Amygdala (tissue), 56 donors: ENCODE measurements at places on chromosomes 4 and X.

DNA sequence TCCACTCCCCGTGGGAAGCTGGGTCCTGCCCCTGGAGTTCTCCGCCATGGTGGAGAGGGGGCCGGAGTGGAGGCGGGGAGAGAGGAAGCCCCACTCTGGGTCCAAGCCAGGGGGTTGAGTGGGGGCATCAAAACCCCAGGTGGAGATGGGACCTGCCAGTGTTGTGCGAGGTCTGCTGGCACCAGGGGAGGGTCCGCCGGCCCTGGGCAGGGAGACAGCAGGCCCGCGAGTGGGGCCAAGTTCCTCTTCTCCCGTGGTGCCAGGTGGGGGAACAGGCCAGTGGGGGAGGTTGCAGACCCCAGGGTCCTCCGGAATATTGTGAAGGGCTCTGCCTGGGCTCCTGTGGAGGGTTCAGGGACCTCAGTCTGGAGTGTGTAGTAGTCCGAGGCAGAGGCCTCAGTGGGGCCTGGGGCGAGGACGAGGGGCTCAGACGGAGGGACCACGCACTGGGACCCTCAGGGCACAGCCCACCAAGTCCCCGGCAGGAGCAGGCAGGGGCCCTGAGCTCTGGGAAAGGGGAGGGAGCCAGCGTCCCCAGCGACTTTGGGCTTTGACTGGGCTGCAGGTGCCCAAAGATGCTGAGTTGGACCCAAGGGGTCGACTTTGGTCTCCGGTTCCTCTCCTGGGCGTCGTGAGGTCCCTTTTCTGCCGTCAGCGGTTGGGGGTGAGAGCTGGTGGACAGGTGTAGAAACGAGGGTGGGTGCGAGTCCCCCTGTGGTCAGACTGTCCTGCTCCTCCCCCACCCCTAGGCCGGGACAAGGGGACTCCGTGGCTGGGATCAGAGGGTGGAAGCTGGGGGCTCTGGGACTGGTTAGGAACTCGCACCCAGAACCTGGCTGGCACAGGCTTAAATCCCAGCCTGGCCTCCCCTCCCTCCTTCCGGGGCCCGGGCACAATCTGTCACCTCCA, 43.8 kb upstream of the NKX1-1 start:
- no peak for DNase-seq

DNA sequence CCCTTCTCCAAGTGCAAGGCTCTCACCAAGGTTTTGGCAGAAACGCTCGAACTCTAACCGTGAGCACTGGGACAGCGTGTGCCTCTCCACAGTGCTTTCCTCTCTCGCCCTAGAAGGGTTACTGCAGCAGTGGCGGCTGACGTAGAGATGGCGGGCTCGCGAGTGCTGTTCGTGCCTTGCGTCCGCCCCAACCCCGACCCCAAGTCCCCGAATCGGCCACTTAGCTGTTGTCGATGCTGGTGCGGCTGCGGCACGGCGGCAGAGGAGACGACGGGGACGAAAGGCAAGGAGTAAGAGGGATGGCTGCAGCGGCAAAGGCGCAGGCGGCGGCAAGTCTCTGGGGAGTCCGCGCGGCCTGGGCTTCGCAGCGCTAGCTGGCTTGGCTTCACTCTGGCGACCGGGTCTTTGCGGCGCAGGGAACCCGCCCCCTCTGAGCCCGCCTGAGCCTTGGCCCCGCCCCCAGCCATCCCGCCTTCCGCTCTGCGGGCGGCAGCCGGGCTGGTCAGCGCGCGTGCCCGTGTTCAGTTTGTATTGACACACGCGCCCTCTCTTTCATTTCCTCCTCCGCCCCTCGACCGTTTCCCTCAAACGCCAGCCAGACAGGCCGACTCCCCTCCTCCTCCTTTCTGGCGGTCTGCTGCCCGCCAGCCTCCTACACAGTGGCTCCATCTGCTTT, at the start of gene SPIN4:
TSS of gene SPIN4 (minus strand) at position 392 of the 676 bp plus-strand sequence. CDS start 513 bp downstream, outside the sequence.
- peak; percentile 1 for DNase-seq

DNA sequence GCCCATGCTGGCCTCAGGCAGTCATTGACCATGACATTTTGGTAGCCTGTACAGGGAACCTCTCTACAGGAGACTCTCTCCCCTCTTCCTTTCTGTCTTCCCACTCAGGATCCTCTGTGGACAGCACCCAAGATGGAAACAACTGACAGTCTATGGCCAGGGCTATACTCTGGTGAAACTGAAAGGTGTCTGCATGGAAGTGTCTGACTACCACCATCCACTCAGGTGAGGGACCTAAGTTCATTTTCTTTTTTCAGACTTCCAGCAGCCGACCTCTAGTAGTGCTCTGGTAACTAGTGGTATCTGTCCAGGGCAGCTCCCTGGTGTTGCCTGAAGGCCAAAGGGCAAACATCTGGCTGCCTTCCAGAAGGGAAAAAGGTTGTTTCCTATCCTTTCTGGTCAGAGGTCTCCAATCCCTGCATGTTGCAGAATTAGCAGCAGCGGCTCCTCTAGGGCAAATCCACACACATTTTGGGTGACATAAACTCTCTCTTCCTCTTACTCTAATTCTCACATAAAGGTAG, 804.5 kb downstream of the C4orf33 start:
- DNase-seq: no peak

- no peak for DNase-seq
These were observed 95.1 kb upstream of the GALNTL6 start for GRCh38 chr4:171718069-171718468.

DNA sequence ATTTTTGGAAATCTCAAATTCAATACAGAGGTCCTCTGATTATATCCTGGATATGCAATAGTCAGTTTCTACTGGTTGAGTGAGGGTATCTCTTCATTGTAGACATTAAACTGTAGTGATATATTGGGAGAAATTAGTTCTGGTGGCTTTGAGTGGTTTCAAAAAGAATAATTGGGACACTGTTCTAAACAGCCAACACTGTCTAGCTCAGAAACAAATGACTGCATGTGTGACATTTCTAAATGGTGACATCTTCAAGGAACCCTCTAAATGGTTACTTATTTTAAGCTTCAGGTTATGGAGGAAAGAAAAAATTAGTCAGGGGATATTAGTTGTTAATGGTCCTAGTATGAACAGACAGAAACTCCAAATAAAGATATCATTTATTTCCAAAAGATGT, 186.2 kb downstream of the LARP7 start:
- no peak for DNase-seq

- no peak for DNase-seq
These were observed 25.2 kb upstream of the PTTG2 start for GRCh38 chr4:37935026-37935425.

DNA sequence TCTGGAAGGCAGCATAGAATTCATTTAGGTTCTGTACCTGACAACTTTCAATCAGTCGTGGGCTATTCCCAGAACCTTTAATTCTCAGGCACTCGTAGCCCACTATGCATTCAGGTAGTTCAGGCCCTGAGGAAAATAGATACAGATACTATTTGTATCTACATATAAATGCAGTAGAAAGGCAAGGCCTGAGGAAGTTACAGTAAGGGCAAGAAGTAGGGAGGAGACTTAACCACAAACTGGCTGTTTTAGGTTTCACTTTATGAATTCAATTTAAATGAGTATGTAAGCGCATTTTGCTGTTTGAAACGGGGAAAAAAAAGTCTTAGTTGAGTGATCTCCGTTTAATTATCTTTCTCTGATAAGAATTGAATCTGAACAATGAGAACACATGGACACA, 529.4 kb upstream of the ATOH1 start:
- no peak for DNase-seq

GRCh38 chr4:31290836-31291235, 570.7 kb downstream of the PCDH7 start:
- DNase-seq: no peak

- DNase-seq: no peak
These were observed 211.8 kb downstream of the NPFFR2 start for GRCh38 chr4:72243641-72244040.

GRCh38 chr4:8002525-8003309, 63.1 kb upstream of the AFAP1 start:
- DNase-seq: no peak

DNA sequence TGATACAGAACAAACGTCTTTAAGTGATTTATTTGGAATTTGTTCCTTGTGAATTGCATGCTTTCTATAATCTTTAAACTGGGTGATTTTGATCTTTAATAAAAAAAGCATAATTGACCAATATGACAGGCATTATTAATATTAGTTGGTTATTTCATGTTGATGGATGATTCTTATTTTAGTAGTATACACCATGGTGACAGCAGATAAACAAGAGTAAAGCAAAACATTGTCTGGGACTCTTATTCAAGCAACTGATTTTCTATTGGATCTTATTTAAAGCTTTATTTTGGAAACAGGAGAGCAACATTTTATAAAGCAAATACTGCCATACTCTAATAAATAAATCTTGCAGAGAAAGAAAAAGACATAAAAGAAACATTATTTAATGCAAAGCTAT, 591.4 kb upstream of the GNPDA2 start:
- DNase-seq: no peak

DNA sequence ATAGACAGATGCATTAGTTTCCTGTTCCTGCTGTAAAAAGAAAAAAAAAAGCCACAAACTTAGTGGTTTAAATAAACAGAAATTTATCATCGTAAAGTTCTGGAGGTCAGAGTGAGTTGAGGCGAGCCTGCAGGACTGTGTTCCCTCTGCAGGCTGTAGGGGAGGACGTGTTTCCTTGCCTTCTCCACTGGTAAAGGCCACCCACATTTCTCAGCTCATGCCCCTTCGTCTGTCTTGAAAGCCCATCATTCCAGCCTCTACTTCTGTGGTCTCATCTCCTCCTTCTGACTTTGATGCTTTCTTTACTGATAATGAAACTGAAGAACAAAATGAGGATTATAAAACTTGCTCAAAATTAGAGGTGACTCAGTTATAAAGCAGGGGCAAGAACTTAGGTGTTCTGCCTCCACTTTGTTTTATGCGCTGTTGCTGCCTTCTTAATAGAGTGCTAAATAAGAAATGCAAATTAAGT, 143.0 kb downstream of the STIM2 start:
- no peak for DNase-seq

- no peak for DNase-seq
These were observed 4.4 kb downstream of the TLR7 start for GRCh38 chrX:12871257-12871656.

GRCh38 chr4:95511477-95511876, 37.3 kb downstream of the UNC5C start:
- DNase-seq: no peak

DNA sequence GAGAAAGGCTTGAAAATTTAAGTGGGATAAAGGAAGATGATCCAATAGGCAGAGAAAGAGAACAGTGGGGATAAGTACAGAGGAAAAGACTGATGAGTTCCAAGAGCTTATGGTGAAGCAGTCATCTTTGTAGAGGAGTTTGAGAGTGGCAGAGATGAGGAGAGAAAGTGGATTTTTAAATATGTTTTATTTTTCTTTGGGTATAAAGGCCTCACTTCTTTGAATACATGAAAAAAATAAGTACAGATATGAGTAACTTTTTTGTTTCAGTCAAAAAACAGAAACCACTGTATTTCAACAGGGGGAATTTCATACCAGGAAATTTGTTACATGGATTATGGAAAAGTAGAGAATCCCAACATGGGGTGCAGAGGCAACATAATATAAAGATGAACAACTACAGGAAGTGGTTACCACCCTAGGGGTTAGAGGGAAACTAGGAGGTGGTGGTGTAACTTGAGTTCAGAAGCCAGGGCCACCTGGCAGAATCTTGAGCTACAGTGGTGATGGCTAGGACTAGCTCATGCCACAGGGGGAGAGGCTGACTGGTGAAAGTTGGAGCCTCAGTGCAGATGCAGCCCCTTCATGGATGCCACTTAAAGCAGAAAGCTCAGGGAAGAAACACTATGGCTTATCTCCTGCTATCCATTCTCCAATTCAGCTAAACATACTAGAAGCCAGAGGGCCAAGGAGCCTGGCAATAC, 3.4 kb upstream of the CYBB start:
- no peak for DNase-seq

DNA sequence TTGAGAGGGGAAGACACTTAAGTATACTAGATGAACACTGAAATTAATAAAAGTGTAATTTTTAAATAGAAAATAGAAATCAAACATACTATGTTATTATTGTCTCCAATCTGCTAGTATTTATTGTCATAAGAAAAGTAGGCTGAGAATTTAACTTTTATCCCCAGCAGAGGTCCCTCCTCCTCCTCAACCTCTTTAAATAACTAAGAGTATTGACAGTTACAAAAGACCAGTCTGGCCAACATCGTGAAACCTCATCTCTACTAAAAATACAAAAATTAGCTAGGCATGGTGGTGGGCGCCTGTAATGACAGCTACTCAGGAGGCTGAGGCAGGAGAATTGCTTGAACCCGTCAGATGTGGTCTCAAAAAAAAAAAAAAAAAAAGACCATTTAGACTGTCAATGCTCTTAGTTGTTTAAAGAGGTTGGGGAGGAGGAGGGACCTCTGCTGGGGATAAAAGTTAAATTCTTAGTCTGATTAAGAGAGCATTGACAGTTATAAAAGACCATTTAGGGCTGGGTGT, 4.2 kb downstream of the SLC30A9 start:
- DNase-seq: no peak

DNA sequence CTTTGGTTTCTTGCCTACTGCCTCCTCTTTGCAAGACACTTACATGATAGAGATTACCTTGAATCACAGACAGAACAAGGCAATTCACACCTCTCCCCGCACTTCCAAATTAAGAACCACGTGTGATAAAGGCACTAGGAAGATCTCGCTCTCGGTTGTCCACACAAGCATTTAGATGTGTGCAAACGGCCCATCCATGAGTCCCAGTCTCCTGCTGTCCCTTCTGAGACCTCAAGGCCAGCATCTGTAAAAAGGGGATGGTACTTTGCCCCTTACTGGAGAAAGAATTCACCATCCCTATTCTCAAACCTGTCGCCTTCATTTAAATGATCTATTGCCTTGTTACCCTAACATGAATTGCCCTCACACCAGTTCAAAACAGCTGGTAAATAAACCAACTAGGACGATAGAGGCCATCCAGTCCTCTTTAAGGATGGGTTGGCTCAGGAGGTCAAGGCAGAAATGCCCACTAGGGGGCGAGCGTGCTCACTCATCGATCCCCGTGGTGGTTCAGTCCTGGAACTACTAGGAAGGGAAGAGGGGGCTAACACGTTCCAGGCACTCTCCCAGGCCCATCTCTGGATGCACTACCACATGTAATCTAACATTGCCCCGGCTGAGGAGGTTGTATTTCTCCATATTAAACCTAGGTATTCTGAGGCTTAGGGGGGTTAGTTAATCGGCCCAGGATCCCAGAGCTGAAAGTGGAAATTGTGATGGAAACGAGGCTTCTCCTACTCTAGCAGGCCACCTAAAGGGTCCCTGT, 95.8 kb downstream of the DHX15 start:
- DNase-seq: no peak

DNA sequence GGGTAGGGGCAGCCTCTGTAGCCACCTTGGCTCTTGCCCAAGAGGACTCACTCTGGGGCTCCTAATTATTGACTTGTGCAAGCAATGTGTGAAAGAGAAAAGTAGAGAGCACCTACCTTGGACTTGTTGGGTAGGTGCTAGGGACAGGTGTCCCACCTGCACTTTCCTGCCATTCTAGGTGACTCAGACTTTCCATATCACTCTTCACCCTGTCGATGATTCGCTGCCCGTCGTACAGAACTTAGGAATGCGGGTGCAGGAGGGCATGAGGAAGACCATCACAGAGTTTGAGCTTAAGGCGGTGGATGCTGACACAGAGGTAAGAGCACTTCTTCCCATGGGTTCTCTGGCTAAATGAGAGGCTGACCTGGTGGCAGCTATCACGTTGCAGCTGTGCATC, 87.3 kb upstream of the ANXA3 start:
- no peak for DNase-seq

- no peak for DNase-seq
These were observed 3.3 kb downstream of the PDLIM5 start for GRCh38 chr4:94455081-94455480.

GRCh38 chr4:152693871-152694270, 14.1 kb upstream of the TMEM154 start:
- no peak for DNase-seq

GRCh38 chrX:64184396-64184795, 21.1 kb downstream of the AMER1 start:
- DNase-seq: no peak
